ENCODE measurements at places on chromosomes 7 and 10.

DNA sequence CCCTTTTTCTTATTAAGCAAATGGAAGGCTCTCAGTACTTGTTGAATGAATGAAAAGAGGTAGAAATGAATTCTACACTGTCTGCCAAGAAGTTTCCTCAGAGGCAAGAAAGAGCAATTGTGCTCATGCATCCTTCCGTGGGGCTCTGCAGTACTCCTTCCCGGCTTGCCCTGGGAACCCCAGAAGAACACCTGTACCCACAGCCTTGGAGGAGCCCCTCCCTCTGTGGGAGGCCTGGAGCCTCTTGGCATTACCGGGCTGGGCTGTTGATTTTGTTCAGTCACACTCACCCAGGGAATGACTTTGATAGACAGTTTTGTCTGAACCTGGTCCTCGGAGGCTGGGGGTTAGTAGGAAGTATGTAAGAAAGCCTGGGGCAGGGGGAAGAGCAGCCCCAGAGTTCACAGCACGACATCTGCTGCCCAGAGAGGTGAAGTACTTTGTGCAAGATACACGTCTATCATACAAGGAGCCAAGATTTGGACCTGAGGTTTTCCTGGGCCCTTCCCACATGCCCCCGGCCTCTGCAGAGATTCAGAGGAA, 134.8 kb upstream of the GDF10 start:
- DNase-seq = no peak

GRCh38 chr10:52965938-52966401, 193.4 kb upstream of the MBL2 start:
- no peak for DNase-seq

DNA sequence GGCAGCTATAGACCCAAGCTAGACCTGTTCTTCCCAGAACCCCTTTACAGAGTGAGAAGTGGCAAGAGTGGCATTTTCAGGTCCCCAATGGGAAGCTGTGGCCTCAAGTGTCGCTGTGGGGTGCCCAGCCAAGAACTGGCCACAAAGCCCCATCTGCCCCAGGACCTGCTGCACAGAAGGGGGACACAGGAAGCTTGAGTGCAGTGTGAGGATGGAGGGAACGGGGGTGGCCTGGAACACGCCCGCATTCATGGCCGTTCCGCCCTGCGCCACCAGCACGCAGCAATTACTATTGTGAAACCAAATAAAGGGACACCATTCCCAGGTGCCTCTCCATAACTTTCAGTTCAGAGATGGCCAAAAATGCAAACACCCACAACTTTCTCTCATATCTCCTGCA, 237.6 kb upstream of the TCERG1L start:
- DNase-seq = no peak

DNA sequence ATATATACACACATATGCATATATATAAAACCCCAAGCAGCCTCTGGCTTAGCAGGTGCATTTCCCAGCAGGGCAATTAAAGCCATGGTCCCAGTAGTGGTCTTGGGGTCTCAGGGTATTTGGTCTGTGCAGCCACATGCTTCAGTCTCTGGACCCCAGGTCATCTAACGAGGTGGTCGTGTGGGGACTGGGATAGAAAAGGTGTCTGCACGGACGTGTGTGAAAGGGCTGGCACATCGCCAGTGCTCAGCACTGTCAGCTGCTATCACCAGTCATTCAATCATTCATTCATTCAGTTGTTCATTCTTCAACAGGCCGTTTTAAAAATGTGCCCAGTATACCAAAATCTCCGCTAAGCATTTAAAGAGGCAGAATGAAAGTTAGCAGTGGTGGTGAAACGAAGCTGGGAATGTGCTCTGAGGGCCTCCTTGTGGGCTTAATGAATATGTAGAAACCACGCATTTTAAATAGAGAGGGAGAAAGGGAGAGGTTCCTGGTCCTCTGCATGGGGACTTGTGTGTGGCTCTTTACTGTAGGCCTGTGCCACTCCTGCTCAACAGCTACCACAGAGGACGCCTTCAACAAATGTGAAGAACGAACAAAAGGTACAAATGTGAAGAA, 170.4 kb downstream of the EGFR start:
- no peak for DNase-seq

DNA sequence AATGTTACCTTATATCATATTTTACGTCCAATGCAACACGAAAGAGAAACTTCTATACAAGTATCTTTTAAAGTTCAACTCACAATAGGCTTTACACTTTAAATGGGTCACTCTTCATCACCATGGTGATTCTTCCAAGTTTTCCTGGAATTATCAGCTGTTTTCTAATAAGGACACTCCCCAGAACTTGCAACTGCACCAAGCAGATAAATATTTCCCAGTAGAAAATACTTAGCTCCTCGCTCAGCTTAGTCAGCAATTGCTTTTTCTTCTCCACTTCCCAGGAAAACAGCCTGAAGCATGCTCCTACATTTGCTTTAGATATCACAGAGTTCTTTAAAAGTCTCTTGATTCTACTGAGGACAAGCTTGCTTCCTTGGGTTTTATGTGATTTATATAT, 25.7 kb upstream of the ADD3 start:
- DNase-seq = no peak

DNA sequence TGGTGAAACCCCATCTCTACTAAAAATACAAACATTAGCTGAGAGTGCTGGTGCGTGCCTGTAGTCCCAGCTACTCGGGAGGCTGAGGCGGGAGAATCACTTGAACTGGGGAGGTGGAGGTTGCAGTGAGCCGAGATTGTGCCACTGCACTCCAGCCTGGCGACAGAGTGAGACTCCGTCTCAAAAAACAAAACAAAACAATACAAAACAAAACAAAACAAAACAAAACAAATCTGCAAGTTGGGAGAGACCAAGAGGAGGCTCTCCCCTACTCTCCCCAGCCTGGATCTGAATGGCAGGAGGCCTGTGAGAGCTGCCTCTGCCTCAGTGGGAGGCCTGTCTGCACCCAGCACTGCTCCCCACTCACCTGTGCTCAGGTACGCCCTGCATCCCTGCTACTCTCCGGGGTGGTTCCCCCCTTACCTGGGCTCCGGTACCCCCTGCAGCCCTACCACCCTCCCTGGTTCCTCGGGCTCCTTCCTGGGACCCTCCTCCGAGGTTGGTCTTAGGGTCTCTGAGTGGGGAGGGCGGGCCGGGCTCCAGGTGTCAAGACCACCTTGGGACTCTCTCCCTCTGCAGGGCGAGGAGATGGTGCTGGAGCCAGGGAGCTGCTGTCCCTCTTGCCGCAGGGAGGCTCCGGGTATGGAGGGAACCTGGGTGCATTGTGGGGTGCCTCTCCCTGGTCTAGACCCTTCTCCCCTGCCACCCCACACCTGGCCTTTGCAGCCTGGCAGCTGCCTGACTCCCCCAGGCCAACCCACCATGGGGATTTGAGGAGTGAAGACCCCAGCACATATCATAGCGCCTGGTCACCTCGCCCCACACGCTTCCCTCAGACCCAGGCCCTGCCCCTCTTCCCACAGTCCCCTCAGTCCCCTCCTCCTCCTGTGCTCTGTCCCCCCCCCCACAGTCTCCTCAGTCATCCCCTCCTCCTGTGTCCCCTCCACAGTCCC, 9.5 kb upstream of the ZNF862 start:
- DNase-seq = no peak

DNA sequence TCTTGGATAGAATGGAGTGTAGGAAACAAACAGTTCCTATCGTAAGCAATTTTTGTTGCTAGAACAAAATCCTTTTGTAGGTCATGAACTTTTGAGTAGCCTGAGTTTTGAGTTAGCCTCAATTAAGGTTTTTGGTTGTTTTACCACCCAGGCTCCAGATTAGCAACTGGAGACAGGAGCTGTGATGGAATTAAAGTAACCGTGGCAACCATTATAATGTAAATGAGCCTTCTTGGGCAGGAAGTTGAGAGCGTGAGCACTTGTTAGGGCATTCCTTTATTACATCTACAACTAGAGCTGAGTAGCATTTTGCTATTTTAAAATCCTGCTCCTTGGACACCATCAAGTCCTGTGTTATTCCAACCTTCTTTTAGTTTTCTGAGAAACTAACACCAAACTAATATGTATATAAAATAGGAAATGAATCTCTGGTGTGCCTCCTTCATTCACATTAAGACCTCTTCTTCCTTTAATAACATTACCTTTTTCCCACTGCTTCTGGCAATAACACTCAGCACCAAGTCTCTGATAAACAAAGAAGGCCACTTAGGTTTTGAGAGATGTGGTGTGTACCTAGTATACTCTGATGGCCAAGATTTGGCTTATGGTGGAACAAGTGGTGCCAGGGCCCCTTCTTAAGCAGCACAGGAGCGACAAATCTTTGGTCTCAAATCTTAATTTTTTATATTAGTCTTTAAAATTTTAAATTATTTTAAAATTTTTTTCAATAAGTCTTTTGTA, 34.0 kb downstream of the AHCYL2 start:
- no peak for DNase-seq
